SJCRH30 (cell line): ENCODE measurements at places on chromosomes 4 and X.

DNA sequence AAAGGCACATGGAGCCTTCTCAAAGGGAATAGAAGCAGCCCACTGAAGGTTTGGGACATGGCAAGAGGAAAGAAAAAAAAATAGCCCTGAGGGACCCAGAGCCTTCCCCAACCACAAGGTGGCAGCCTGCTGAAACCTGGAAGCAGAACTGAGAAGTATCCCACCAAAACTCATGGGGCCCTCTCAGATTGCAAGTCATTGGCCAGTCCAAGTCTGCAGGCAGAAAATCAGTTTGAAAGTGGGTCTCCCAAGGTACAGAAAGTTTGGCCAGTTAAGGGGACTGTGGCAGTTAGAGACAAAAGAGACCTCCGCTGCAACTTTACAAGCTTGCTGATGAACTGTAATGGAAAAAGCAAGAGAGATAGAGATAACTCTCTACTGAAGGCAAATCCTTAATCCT lies 155.8 kb downstream of the ANTXR2 start:
- peak; percentile 58 for DNase-seq

DNA sequence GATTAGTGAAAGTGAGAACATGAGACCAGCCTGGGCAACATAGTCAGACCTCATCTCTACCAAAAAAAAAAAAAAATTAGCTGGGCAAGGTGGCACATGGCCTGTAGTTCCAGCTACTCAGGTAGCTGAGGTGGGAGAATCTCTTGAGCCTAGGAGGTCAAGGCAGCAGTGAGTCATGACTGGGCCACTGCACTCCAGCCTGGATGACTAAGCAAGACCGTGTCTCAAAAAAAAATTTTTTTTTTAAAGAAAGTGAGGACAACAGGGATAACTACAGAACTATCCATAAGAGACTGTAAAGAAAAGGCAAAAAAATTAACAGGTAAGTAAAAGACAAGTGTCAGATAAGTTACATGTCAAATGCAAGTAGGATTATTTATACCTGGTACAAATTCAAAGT lies 13.5 kb upstream of the SPP1 start:
- DNase-seq, result no peak

GRCh38 chr4:10590896-10591295 lies 93.7 kb downstream of the CLNK start:
- DNase-seq, result no peak

DNA sequence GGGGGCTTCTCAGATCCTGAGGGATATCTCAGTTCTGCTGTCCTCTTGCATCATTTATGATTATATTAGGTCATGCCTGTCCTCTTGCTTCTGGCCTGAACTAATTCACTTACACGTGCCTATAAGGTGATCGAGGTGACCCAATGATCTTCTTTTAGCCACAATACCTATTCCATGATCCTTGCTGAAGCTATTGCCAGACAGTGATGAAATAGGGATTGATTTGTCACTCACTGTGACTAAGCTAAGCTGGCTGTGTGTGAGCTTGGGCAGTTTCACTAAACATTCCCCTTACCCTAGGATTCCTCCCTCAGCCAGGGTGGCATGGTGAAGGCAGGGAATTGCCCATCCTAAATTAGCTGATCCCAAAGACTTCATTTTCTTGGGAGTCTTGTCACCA lies 19.0 kb downstream of the HADH start:
- DNase-seq, result no peak

DNA sequence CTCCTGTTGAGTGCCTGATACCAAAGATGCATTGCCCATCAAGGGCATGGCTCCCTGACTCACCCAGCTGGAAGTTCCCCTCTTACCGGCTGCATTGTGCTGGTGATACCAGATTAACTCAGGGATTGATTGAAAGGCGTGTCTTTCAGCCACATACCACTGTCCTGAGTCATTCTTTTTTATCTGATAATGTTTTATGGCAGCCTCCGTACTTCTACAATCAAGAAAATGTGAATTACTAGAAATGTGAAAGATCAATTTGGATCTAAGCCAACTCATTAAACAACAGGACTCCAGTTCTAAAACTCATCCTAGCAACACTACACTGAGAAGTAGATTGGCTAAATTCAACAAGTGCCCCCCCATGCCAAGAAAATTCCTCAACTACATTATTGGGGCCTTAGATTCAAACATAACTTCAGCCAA lies 40.0 kb downstream of the TXK start:
- DNase-seq, result no peak
